ENCODE measurements at places on chromosomes 13 and 19.

- DNase-seq, result no peak
Observed at GRCh38 chr19:18975011-18975410, 34.0 kb upstream of the HOMER3 start.

DNA sequence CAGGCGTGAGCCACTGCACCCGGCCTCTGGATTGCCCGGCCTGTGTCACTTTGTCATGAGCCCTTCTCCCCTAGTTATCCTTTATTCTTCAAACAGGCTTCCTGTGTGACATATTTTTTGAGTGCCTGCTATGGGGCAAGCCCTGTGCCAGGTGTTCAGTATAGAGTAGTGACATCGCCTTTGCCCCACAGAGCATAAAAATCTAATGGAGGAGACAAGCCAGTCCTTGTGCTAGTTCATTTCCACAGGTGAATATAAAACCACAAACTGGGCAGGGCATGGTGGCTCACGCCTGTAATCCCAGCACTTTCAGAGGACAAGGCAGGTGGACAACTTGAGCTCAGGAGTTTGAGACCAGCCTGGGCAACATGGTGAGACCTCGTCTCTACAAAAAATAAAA lies 43.2 kb downstream of the BBC3 start:
- DNase-seq, result peak; percentile 19

- no peak for DNase-seq
Observed at GRCh38 chr13:44817131-44817671, 172.1 kb downstream of the NUFIP1 start.

DNA sequence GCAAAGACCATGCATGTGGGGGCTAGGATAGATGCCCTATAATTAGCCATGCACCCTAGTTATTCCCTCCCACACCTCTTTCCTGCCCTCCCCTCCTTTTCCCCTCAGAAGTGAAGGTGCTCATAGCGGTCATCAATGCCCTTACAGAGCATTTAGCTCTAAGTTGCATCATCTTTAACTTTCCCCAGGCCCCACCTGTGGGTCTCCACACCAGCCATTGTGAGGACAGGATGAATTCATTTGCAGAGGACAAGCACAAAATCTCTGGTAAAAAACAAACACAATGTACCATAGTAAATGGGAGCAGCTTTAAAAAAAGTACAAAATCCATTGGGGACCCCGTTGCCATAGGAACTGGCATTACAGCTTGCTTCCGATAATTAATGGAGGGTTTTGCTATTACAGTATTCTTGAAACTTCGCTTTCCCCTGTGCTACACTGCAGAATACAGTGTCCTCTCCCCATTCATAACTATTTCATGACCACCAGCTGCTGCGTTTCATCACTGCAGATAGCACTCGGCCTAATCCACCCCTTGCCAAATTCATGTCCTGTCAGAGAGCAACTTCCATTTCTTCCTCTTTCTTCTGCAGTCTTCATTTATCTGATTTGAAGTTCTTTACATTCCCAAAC lies 110.5 kb downstream of the ZDHHC20 start:
- DNase-seq, result no peak

DNA sequence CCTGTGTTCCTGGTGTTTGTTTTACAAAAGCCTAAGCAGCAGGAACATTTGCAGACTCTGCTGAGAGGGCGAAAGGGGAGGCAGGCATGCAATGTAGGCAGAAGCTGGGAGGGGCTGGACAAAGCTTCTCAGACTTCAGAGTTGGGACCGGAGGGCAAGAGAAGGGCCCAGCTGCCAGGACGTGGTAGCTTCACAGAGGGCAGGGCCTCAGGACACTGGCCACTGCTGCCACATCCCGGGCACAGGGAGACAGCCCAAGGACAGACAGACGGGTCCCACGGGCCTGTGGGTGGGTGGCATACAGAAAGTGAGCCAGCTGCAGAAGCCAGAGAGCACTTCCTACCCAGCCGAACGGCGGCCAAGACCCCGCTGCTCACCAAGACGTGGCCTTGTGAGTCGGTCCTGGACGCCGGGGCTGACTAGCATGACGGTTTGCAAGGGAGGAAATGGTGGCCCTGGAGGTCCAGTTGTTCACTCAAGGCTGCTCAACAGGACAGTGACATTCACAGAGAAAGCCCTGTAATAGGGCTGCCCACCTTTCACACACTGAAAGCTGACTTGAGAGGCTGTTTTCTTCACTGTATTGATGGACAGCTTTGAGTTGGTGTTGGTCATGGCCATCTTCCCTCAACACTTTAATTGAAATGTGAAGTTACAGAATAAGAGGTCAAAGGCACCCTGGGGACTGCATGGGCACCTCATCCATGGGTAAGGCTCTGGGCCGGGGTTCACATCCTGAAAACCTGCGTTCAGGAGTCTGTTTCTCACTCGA lies 23.7 kb upstream of the TFDP1 start:
- no peak for DNase-seq

- no peak for DNase-seq
Observed at GRCh38 chr19:35098413-35099049, 17.1 kb upstream of the FXYD3 start.

GRCh38 chr13:40975441-40975840 lies 43.7 kb downstream of the ELF1 start:
- DNase-seq, result no peak

- no peak for DNase-seq
Observed at GRCh38 chr19:11384778-11385129, 640 bp upstream of the EPOR start.

GRCh38 chr13:40407567-40407966 lies 258.9 kb downstream of the FOXO1 start:
- DNase-seq, result no peak

GRCh38 chr19:23436944-23437343 lies 41.7 kb upstream of the ZNF91 start:
- DNase-seq, result no peak

DNA sequence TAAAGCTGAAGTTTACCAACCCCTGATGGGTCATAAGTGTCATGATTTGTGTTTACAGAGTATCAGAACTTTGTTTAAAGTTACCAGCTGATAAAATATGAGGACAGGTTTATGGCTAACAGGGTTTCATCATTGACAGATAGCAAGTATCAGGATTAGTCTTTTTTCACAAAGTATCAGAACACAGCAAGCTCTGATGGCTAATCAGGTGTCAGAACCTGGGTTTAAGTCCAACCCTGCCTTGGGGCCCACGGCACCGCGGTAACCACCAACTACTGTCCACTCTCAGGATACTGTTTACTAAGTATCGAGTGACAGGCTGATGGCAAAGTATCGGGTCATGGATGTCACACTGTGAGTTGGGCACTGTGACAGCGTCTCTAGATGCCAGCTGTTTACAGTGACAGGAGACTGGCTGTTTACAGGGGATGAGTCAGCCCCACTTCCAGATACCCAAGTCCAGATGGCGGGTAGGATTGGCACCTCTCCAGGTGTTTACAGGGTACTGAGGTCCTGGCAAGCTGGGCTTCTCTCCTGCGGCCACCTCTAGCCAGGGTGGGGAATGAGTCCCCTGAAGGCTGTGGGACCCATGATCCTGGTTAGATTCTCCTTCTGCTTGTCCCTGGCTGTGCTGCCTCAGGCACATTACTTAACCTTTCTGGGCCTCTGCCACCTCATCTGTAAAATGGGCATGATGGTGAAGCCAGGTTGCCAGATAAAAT lies 21.8 kb downstream of the ARRDC2 start:
- DNase-seq, result no peak

DNA sequence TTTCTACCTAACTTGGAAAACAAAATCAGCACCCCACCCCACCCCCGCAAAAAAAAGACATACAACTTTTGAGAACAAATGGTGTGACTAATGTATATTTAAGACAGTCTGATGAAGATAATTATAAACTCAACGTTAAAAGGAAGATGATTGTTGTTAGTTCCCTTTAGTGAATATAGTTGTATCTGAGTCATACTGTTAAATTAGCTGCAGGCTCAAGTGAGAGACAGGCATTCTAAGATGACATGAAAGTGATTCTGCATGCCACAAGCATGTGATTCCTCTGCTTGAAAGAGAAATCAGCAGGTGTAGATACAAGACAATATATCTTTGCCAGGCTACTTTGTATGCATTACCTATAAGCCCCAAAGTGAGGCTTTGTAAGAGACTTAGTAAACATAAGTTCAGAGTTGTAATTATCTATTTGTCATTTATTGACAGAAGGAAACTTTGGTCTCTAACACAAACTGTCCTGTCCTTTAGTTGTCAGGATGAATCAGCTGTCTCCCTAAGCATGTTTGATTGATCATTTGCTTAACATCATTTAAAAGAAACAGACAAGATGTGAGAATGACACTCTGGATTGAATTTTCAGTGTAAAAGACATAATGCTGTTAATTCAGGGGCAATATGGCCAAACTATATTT lies 319.4 kb upstream of the HTR2A start:
- no peak for DNase-seq

DNA sequence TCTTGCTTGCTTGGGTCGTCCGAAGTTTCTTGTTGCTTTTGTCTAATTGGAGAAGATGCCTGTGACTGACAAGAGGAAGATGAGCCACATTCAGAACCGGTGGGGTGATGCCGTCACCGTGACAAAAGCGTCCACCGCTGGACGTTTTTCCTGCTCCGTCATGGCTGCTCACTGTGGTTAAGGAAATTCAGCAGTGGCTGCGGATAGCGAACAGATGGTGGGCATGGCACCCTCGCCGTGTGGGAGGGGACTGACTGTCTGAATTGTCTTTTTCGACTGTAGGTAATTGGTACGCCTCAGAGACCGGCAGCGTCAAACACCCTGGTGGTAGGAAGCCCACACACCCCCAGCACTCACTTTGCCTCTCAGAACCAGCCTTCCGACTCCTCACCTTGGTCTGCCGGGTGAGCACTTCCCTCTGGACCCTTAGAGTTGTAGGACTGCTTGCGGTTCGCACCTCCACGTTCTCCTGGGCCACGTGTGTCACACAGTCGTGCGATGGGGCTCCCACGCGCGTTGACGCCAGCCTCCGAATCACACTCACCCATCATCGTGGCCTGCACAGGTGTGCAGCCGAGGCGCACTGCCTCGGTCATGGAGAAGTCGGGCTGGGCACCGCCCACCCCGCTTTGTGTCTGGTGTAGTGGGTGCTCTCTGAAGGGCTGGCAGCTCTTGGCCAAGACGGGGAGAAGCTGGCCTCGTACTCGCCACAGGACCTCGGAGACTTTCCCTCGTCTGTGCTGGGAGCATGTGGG lies 26.5 kb downstream of the ATP4B start:
- DNase-seq, result no peak

DNA sequence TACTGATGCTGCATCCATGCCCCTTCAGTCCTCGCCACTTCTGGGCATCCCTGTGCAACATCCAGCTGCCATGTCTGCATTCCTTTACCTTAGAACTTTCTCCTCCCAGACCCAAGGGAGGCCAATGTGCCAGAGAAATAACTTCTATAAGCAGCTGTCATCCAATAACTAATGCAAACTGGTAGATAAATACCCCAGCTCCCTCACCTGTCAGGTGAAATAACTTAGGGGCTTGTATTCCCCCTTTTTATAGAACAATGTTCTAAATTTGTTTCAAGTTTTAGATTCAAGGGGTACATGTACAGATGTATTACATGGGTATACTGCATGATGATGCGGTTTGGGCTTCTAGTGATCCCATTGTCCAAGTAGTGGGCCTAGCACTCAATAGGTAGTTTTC lies 880.1 kb downstream of the UQCRFS1 start:
- no peak for DNase-seq

- DNase-seq, result no peak
Observed at GRCh38 chr19:58357481-58358145, 4.3 kb upstream of the A1BG start.

DNA sequence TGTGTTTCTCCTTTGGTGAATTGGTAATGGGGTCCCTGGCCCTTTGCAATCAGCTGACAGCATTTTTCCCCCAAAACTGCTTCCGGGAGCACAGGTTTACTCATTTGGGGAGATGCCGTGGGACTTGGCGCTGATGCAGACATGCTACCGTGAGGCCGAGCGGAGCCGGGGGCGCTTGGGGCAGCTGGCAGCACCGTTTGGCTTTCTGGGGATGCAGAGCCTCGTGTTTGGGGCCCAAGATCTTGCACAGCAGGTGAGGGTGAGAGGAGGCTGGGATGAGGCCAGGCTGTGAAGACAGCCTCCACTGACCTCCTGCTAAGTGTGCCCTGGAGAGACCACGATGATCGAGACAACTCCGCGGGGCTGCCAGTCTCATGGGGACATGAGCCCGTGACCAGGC lies 13.4 kb upstream of the COLGALT1 start:
- DNase-seq, result no peak

Measured in stimulated activated naive CD4-positive, alpha-beta T cell (primary cell).